ENCODE measurements at places on chromosomes 1 and 21.

GRCh38 chr1:36349839-36350238 lies 26.4 kb upstream of the EVA1B start:
- DNase-seq = no peak

- DNase-seq = no peak
Observed at GRCh38 chr1:207848234-207848633, 62.7 kb downstream of the CD34 start.

- no peak for DNase-seq
Observed at GRCh38 chr1:225814381-225814780, 4.5 kb downstream of the EPHX1 start.

GRCh38 chr1:107389410-107390396 lies 248.9 kb downstream of the NTNG1 start:
- no peak for DNase-seq

DNA sequence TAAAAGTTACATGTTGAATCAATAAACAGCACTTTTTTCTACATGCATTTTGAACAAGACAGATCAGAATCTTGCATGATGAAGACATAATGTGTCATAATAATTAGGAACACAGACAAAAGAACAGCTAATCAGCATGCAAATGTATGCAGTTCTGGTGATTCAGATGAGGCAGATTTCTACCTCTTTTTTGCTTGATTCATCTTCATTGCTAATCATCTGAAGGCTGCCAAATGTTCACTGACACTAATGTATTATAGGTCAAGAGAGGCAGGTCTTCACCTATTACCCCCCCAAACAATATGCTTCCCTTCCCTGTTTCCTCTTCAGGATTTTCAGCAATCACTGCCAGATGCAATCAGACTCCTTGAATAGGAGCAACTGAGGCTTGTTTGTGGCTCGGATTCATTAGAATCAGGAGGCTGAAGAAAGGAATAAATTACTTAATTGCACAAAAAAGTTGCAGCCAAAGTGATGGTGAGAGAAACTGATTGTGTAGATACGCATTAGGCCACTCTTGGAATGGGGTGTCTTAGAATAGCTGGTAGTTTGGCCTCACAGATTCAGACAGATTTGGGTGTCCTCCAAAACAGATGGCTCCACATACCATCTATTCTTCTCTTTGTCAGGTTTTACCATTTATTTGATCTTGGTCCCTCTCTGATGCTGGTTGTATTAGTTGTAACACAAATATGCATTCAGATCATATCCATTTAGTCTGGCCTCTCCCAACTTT lies 275.4 kb downstream of the RPS6KC1 start:
- peak; percentile 15 for DNase-seq

DNA sequence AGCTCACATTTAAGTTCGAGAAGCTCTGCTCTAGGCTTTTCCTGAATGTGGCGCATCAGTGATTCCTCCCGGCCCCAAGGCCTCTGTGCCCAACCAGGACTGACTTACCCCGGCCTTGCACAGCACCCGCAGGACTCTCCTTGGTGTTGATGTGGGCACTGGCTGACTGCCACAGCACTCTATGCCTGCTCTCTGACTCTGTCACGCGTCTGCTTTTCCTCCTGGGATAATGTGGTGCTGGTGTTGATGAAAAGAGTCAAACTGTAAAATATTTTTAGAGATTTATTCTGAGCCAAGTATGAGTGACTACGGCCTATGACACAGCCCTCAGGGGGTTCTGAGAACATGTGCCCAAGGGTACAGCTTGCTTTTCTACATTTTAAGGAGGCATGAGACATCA lies 15.5 kb upstream of the SLC2A5 start:
- DNase-seq = peak; percentile 42

DNA sequence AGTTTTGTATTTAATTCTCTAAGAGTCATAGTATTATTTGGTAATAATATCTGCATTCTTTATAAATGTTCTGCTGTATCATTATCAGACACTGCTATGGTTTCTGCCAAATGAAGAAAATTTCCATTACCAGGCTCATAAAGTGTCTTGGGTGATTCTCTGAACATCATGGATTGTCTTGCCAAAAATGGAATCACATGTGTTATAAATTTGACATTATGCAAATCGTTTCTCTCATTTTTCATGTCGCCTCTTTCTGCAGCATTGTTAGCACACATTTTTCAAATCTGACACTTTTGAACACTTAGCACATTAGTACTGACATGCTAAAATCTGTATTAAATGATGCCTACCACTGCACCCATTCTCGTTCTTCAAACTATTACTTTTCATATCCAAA lies 74.2 kb upstream of the NEK7 start:
- no peak for DNase-seq

- DNase-seq = no peak
Observed at GRCh38 chr1:3310718-3311400, 143.6 kb upstream of the ARHGEF16 start.

DNA sequence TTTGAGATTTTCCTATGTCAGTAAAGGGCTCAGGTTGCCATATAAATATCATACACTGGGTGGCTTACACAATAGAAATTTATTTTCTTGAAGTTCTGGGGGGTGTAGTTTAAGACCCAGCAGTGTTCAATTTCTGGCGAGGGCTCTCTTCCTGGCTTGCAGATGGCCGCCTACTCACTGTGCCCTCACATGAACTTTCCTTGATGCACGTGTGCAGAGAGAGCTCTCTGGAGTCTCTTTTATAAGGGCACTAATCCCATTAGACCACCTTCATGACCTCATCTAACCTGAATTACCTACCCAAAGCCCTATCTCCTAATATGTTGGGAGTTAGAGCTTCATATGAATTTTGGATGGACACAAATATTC lies 21.1 kb downstream of the TMEM51 start:
- DNase-seq = no peak

DNA sequence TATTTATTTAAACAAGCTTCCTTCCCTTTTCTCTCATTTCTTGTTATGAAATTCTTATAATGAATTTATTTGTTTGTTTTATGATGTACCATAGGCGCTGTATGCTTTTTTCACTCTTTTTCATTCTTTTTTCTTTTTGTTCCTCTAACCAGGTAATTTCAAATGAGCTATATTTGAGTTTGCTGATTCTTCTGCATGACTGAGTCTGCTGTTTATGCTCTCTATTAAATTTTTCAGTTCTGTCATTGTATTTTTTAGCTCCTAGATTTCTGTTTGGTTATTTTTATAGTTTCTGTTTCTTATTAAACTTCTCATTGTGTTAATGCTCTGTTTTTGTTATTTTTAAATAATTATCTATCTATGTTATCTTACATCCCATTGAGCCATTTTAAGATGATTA lies 232.4 kb downstream of the LHX8 start:
- DNase-seq = no peak

DNA sequence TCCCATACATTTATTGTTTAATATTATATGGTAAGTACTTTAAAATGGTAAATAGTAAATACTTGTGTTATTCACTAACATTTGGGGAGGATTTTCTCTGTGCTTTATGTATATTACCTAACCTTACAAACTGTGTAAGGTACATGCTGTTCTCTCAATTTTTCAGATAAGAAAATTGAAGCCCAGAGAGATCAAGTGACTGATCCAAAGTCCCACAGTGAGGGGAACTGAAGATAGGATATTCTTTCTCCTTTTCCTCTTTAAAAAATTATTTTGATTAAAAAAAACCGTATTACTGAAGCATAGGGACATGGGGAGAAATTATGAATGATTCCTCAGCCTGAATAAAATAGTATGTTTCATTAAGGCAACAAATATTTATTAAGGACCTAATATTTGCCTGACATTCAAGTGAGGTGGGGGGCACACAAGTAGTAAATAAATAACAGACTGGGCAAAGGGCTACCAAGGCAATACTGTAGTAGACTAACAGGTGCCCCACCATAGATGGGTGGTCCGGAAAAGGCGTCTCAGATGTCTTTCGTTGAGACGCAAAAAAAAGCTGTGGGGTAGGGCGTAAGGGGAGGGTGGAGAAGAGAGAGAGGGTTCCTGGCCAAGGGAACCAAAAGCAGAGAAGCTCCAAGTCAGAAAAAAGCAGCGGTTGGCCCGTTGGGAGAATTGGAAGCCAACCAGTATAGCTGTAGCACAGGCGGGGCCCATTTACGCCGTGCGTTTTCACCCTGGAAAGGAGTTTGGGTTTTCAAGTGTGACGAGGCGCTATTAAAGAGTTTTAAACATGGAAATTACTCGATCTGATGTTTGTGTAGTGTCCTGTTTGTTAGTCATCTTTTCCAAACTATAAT lies 944 bp upstream of the AGO3 start:
- peak; percentile 49 for DNase-seq

- no peak for DNase-seq
Observed at GRCh38 chr1:185561629-185562028, 172.6 kb upstream of the HMCN1 start.

DNA sequence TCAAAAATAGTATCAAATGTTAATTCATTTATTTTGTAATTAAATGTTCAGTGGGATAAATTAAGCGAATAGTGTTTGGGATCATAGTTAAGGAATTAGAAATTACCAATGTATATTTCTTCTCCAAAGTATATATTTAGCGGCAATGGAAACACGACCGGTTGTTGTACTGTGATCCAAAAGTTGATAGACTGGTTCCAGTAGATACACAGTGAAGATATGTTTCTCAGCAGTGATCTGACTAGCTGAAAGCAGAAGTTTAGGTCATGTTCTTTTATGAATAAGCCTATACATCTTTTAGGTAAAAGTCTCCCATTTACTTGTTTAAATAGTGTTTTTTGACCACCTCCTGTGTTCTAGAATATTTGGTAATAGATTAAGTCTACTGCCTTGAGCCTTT lies 8.8 kb downstream of the USP16 start:
- no peak for DNase-seq

GRCh38 chr1:110604586-110605148 lies 1.5 kb downstream of the KCNA2 start:
- peak; percentile 36 for DNase-seq

DNA sequence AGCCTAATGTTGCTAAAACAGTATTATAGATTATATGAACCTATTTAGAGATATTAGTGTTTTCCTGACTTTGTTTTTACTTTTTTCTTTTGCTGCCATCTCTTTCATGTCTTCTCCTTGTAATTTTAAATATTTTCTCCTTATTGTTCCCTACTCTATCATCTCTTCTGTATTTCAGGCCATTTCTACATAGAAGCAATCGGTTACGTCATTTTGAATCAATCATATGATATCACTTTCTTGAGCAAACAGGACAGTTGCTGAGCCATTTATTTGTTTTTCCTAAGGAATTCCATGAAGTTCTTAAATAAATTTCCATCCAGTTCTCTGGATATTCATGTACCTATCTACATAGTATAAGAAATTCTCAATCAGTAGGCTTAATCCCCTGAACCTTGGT lies 287.2 kb downstream of the NUF2 start:
- DNase-seq = no peak

DNA sequence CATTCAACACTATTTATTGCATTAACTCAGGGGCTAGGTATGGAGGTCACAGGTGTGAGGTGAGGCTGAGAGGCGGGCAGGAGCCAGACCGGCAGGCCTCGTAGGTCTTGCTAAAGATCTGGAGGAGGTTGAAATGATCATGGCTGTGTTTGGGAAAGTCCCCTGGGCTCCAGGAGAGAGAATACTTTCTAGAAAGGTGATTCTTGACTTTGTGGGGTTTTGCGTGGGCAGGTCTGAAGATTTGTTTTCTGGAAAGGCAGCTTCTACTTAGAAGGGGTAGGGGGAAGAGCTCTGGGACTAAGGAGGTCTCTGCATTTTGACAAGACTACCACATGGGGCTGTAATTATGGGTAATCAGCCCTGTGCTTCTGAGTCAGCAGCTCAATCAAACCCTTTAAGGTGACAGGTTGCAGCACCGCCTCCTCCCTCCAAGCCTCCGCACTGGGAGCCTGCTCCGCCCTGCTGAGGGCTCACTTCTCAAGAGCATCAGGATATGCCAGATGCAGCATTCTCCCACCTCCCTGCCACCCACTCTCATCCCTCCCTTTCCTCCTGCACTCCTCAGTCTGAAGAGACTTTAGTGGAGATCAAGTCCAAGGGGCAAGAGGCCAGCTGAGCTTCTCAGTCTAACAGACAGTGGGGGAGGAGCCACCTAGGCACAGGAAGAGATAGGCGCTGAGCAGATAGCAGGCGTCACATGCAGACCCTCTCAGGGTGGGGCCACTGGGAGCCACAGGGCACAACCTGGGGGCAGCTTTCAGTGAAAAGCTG lies 30.5 kb downstream of the SLC30A1 start:
- peak; percentile 34 for DNase-seq

DNA sequence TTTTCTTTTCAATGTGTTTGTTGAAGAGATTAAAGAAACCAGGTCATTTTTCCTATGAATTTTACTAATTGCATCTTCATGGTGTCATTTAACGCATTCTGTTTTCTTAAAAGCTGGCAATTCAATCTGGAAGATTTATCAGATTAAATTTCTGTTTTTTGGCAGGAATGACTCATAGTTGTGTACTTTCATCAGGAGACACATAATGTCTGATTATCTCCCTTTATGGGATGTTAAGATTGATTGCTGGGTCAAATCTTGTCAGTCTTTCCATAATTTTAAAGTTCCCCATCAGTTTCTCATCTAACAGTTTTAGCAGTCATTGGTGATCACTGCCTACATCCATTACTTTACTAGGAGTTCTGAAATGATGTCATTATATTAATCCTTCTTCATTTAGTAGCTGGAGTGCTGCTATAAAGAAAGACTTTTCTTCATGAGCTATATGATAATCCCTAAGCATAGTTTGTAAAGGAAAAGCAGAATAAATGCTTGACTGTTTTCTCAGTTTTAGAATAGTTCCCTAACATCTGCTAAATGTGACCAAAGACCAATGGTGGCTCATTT lies 72.8 kb upstream of the MAP10 start:
- DNase-seq = no peak

DNA sequence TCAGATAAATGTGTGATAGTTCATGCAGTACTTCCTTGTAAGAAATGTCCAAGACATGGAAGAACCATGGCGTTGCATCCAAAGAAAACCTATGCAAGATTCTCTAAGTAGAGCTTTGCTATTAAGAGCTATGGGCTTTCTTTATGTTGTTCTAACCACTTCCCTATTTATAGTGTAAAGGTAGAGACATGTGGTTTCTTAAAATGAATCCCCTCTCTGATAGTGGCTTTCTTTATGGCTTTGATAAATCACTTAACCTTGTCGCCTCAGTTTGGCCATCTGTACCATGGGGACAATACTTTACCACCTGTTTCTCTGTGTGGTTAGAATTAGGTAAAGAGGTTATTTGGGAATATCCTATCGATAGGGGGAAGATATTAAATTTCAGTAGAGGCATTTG lies 305.5 kb downstream of the NFIA start:
- no peak for DNase-seq

GRCh38 chr21:37278199-37278598 lies 11.1 kb upstream of the VPS26C start:
- DNase-seq = no peak

DNA sequence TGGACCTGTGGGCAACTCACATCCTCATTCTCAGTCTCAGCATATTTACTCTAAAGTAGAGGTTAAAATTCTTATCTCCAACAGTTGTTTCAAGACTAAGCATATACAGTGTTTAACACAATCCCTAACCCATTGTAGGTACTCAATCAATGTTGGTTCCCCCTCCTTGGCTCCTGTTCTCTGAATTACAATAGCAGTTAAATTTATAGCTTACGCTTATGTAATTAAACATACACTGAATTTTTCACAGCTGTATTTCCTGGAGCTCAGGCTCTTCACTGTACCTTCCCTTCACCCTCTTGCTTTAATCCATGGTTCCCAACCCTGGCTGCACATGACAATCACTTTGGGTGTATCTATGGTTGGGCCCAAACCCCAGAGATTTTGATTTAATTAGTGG lies 89.4 kb downstream of the LPAR3 start:
- DNase-seq = no peak

GRCh38 chr1:91846007-91846638 lies 39.8 kb downstream of the TGFBR3 start:
- peak; percentile 27 for DNase-seq

Measured in Ammon's horn (tissue), 1 donor.